ENCODE measurements at places on chromosomes 4 and X.

GRCh38 chr4:73007526-73008100 is 61.9 kb downstream of the COX18 start:
- no peak for DNase-seq

- DNase-seq: no peak
Observed at GRCh38 chr4:19936476-19936875, 315.2 kb upstream of the SLIT2 start.

GRCh38 chrX:50198348-50198747 is 2.5 kb downstream of the AKAP4 start:
- no peak for DNase-seq

DNA sequence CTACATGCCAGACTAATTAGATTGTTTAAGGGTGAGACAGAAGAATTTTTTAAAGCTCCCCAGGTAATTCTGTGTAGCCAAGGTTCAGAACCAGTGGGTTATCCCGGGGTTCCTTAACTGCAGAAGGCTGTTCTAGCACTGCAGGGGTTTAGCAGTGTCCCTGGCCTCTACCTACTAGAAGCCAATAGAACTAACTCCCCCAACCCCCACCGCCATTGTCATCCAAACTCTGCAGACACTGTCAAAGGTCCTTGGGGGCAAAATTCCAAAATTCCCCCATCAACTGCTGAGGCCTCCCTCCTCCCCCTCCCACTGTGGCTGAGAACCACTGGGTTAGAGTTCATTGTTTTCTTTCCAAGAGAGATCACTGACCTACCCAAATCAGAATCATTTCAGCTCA is 66.4 kb downstream of the MOSPD2 start:
- no peak for DNase-seq
